CD8-positive, alpha-beta T cell (primary cell): ENCODE measurements at places on chromosomes 13 and 19. TPM values are rescaled to one million over a fixed set of nuclear protein-coding genes. Genes with fewer than 3 reads are reported as not detected.

Gene CPT1C
- 0.65 TPM for total RNA-seq

Gene ANGPTL8
- not detected for total RNA-seq

Gene SHD
- not detected for total RNA-seq

Gene JAK3
- total RNA-seq: 113 TPM

Gene RAB20
- total RNA-seq: 1.2 TPM

Gene ZNF628
- 27.0 TPM for total RNA-seq

Gene KIR3DL2
- 1.00 TPM for total RNA-seq

Gene CNMD
- total RNA-seq: not detected

Gene ERICH6B
- not detected for total RNA-seq

Gene CHST8
- not detected for total RNA-seq

GRCh38 chr19:35267353-35267817, 1.4 kb upstream of the USF2 start:
- peak; percentile 42 for DNase-seq

- no peak for DNase-seq
Measured at GRCh38 chr13:50842251-50842989, 1.1 kb downstream of the DLEU7 start.

DNA sequence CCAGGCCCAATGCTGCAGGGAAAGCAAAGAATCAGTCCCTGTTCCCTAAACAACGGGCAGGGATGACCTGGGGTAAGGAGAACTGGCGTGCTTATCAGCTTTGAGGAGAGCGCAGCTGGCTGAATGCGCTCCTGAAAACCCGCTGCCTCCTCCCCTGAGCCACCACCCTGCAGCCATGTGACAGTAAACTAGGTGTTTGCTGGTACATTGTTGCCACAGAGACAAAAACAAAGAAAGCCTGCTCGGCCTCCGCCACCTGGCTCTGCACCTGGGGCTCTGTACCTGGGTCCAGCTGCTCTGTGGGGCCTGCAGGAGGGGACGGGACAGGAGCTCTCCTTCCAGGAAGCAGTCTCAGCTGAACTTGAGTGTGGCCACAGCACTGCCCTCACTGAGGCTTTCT, 21.8 kb downstream of the MCF2L start:
- no peak for DNase-seq

- no peak for DNase-seq
Measured at GRCh38 chr13:32022311-32022710, 9.3 kb upstream of the FRY start.

DNA sequence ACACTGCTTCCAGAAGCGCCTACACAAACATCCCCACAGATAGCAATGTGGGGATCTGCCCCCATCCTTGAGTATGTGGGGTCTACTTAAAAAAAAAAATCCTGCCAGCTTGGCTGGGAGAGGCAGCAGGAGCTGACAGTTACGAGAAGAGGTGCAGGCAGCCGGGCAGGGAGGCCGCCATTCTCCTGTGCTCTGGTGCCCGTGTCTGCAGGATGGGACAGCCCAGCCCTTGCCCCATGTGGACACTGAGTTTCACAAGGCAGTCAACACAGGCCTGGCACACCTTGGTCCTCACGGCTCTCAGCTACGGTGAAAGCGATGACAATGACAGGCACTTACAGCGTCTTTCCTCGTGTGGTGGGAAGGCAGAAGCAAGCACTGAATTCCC, 24.0 kb downstream of the MPND start:
- DNase-seq: no peak

DNA sequence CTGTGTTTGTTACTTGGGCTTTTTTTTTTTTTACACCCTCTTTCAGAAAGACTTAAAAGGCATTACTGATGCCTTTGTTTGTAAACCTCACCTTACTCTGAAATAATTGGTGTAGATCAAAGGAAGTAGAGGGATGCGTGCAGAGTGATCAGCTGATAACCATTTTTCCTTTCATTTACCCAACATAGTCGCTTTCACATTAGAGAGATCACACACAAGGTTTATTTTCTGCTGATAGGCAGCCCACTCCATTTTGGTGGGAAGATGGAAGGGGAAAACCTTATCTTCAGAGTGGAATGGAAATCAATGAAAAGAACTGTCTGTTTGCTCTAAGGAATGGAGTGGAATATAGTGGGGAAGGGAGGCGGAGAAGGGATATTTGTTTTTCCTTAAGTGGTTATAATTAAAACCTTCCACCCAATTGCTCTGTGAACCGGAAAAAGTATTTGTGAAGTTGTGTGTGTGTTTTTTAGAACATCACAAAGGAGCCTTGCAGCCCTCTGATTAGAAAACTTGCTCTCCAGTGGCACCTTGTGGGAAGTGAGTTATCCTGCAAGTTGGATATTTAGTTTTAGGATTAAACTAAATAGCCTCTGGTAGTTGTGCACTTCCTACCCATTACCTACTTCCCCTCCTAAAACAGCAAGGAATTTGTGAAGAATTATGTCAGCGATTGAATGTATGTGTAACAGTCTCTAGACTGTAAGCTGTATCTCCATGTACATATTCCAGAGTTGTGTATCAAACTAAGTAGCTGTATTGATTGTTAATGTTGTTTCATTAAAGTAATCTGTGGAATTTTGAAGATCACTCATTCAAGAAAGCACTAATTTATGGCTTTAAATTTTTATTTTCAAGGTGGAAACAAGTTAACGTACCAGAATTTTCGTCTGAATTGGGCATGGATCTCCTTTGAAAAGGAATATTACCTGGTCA, 76.8 kb downstream of the FREM2 start:
- DNase-seq: no peak

DNA sequence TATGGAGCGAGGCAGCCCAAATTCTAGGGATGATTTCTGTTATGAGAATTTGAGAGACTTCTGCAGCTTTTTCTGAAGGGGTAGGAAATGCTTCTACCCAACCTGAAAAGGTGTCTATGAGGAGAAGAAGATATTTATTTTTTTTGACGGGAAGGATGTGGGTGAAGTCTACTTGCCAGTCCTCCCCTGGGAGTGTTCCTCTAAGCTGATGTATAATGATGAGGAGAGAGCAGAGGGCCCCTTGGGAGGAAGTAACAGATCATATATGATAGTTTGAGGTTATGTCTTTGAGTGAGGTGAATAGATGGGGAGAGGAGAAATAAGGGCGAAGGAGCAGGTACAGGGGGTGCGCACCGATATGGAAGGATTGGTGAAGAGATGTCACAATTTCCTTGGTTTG, 910.6 kb upstream of the SLITRK5 start:
- DNase-seq: no peak

- DNase-seq: no peak
Measured at GRCh38 chr13:48775804-48776203, 122.1 kb downstream of the CYSLTR2 start.

DNA sequence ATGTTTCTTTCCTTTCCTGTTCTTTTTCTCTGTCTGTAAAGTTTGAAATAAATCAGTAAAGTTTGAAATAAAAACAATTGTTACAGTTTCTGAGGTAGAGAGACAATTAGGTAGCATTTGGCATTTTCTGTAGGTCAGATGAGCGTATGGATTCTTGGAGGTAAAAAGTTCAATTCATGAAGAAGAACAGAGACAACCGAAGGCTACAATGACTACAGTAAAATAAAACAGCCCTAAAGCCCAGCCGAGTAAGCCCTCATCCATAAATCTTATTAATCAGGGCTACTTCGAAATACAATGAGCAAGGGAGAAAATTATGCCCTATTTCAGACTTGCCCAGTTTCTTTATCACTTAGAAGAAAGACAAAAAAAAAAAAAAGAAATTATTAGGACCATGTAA, 941.9 kb upstream of the SLC10A2 start:
- no peak for DNase-seq

- peak; percentile 86 for DNase-seq
Measured at GRCh38 chr19:35545001-35545854, at the start of gene TMEM147. TMEM147 (plus strand) TSS chr19:35545626; CDS start chr19:35545740, 114 bp downstream.

DNA sequence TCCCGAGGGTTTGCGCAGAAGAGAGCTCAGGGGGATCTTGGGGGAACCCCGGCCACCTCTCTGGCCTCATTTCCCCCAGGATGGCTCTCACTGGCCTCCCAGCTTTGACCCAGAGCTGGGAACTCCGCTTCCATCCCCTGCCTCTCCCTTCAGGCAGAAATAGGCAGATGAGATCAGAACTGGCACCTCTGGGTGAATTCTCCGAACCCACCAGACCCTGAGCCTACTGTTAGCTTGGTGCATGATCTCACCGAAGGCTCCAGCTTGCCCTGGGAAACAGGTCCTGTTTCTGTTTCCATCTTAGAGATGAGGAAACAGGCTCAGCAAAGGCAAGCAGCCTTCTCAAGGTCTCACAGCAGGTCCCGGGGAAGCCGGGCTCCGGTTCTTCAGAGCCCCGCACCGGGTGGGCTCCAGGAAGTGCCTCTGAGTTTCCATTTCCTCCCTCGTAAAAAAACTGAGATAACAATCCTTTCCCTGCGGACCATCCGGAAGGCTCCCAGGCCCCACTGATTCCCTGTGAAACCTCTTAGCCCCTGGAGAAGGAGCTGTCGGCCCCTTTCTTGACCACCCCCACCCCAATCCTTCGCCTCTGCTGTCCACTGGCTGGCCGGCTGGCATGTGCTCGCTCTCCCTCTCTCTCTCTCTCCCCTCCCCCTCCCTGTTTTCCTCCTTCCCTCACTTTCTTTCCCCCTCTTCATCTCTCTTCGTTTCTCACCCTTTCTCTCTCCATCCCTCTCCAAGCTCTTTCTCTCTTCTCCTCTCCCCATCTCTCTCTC, 2.1 kb downstream of the NECTIN2 start:
- no peak for DNase-seq

DNA sequence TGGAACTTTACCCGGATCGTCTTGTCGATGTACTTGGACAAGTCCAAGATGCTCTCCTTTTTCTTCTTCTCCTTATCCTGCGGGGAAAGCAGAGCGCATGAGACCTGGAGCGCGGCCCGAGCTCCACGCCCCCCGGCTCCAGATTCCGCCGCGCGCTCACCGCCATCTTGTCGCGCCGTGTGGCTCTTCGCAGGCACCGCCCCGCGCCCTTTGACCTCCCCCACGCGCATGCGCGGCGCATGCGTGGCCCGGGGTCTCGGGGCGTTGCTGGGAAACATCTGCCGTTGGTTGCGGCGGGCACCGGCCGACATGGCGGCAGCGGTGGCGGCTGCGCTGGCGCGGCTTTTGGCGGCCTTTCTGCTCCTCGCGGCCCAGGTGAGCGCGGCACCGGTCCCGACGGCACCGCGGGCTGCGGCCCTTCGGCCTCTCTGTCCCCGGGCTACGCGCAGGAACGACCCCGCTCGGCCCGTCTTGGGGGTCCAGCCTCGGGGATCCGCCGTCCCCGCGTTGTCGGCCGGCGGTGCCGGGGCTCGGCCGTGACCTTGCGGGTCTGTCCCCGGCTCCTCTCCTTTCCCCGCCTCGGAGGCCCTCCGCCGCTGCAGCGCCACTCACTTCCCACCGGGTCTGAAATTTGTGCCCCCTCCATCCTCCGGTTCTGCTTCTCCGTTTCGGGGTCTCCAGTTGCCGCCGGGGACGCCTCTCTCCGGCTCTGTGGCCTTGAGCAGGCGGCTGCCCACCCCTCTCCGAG, at the start of the genes LSM7 and SPPL2B:
TSS of gene LSM7 (minus strand) at position 186 of the 748 bp plus-strand sequence. CDS start at position 166, 20 bp downstream.
TSS of gene SPPL2B (plus strand) at position 284 of the 748 bp plus-strand sequence. CDS start at position 310, 26 bp downstream.
- peak; percentile 96 for DNase-seq
